ENCODE measurements at places on chromosomes 6 and 20. TPM values are rescaled to one million over a fixed set of nuclear protein-coding genes. Genes with fewer than 3 reads are reported as not detected.
A peak's percentile ranks its signal among the peaks of the same experiment; 100 is the strongest.

DNA sequence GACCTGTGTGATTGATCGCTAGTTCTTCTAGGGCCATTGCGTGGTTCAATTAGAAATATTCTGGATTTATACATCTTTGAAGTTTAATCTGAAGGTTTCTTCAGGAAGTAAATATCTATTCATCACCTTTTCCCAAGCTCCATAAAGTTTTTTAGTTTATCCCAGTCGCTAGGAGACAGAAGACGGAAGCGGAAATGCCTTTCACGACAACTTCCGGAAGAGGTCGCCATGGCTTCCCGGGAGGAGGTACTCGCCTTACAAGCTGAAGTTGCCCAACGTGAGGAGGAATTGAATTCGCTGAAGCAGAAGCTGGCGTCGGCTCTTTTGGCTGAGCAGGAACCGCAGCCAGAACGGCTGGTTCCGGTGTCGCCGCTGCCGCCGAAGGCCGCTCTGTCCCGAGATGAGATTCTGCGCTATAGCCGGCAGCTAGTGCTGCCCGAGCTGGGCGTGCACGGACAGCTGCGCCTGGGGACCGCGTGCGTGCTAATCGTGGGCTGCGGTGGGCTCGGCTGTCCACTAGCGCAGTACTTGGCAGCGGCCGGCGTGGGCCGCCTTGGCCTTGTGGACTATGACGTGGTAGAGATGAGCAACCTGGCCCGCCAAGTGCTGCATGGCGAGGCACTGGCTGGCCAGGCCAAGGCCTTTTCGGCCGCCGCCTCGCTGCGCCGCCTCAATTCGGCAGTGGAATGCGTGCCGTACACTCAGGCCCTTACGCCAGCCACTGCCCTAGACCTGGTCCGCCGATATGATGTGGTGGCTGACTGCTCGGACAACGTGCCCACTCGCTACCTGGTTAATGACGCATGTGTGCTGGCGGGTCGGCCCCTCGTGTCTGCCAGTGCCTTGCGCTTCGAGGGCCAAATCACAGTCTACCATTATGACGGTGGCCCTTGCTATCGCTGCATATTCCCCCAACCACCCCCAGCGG lies at the start of gene MOCS3:
TSS of gene MOCS3 (plus strand) at position 204 of the 928 bp plus-strand sequence. CDS start at position 229, 25 bp downstream.
- peak within 1 kb of the TSS; percentile 99 for H3K27ac ChIP-seq
- H3K4me1 ChIP-seq = peaks cover 14% of the 10 kb centered on the region
- H3K27me3 ChIP-seq = no peaks in the 10 kb centered on the region
- peaks cover 33% of the 10 kb centered on the region for H3K36me3 ChIP-seq
- peak within 1 kb of the TSS; percentile 75 for H3K4me3 ChIP-seq

The ERVFRD-1 gene
- not detected for total RNA-seq

The CST1 gene
- not detected for total RNA-seq

DNA sequence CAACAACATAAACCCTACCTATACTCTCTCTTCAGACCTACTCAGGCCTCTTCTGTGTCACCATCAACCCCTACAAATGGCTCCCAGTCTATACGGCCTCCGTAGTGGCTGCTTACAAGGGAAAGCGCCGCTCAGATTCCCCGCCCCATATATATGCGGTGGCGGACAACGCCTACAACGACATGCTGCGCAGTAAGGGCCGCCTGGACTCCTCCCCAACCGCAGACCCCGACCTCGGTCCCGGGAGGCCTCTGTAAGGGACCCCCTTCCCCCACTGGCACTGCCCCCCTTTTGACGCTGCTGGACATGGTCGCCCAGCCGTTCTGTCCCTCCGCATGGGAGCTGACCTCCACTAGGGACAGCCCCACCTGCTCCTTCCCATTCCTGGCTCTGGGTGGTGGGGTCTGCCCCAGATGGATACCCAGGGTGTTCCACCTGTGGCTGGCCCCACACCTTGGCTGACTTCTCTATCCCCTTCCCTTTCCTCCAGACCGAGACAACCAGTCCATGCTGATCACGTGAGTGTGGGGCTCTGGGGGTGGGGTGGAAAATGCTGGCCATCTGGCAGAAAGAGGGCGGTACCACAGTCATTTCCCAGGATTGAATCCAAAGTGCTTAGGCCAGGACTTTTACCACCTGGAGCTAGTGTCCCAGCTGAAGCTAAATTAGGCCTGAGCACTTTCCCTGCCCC lies 25.0 kb downstream of the MYH7B start:
- no peaks in the 10 kb centered on the region for H3K36me3 ChIP-seq
- DNase-seq = no peak
- no peak overlapping the region for H3K4me3 ChIP-seq
- H3K4me1 ChIP-seq = peaks cover 5% of the 10 kb centered on the region
- H3K27me3 ChIP-seq = peaks cover 10% of the 10 kb centered on the region

DNA sequence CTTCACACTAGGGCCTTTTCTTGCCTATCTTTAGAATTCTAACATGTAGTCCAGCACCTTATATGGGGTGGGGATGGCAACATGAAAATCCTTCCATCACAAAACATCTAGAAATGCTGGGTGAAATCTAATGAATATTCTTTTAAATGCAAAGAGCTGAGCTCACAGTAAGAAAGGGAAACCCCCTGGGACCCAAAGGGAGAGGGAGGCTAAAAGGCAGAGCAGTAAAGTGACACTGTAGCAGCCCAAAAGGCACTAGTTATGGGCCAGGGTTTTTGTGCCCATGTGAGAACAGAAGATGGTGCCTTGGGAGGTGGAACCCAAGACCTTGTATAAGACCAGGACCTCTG lies 66.7 kb downstream of the TRAM2 start:
- H3K27me3 ChIP-seq = no peaks in the 10 kb centered on the region
- peaks cover 79% of the 10 kb centered on the region for H3K4me1 ChIP-seq
- no peak for DNase-seq

GRCh38 chr6:88704980-88705379 lies 258.4 kb downstream of the RNGTT start:
- no peaks in the 10 kb centered on the region for H3K27me3 ChIP-seq
- H3K27ac ChIP-seq = no peak overlapping the region
- no peaks in the 10 kb centered on the region for H3K4me1 ChIP-seq
- H3K4me3 ChIP-seq = no peak overlapping the region
- H3K36me3 ChIP-seq = 0 out of 2 replicates have a peak, but pooled peaks cover 3% of the 10 kb centered on the region

DNA sequence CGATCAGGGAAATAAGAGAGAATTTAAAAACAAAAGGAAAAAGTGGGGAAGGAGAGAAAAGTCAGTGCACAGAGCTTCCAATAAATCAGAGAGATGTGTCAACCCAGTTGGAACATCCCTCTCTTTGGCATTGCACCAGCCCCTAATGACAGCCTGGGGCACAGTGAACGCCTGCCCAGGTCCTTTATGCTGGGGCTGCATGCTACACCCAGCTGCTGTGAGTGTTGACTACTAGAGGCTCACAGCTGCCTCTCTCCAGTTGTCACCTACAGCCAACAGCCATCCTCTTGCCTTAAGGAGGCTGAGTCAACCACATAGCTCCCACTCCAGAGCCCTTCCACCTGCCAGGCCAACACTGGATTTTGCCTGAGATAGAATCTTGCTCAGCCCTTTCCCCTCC lies 19.0 kb downstream of the OR2H2 start:
- DNase-seq = no peak
- no peak overlapping the region for H3K4me3 ChIP-seq
- H3K4me1 ChIP-seq = no peaks in the 10 kb centered on the region
- no peak overlapping the region for H3K27ac ChIP-seq
- no peaks in the 10 kb centered on the region for H3K27me3 ChIP-seq
- H3K36me3 ChIP-seq = no peaks in the 10 kb centered on the region

DNA sequence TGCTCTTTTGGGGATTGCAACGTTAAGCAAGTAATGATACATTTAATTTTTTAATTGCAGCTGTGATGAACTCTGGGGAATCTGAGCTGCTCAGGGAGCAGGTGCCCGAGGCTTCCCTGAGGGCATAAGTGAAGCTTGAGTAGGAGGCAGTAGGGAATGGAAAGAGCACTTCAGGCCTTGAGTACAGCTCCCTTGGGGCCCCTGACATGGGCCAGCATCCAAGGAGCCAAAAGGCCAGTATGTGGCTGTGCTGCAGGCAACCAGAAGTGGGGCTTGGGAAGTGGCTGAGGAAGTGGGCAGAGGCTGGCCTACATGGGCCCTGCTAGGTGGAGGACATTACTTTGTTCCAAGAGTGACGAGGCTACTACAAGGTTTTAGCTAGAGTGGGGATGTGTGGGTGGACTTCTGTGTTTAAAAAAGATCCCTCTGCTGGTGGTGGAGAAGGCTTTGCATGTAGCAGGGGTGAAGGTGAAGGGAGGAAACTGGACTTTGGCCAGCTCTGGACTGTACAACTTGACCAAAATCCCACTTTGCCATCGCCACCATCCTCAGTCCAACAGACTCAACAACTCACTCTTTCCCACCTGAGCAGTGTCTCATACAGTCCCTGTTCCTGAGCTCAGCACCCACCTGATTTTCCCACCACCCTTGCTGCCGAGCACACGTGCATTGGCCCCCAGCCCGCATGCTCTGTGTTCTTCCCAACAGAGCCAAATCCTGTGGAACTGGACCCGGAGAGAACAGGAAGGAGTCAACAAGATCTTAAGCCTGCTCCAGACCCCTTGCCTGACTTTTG lies 10.9 kb upstream of the ZNF831 start:
- no peak for DNase-seq
- H3K4me3 ChIP-seq = no peak overlapping the region
- no peak overlapping the region for H3K27ac ChIP-seq
- H3K27me3 ChIP-seq = peaks cover 8% of the 10 kb centered on the region
- H3K36me3 ChIP-seq = no peaks in the 10 kb centered on the region
- H3K4me1 ChIP-seq = no peaks in the 10 kb centered on the region

DNA sequence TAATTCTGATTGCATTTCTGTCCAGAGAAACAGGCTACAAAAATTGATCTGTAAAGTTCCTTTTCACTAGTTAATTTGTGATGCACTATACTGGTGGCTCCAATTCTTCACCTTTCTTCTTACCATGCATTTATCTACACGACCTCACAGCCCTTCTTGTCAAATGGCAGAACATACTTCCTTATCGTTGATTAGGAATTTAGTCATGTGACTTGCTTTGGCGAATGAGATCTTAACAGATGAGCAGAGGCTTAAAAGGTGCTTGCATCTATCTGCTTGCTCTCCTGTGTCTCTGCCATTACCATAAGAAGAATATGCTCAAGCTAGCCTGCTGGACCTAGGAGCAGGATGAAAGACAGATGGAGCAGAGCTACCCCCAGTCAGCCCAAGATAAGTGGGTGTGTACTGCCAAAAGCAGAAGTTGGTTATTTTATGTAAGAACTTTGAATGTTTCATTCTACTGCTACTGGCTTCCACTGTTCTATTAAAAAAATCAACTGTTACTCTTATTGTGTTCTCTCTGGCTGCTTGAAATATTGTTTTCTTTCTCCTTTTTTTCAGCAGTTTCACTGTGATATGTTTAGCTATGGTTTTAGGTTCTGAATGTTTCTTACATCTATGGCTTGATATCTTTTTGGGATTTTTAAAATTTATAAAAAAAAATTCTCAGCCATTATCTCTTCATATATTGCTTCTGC lies 40.2 kb upstream of the RBM24 start:
- no peaks in the 10 kb centered on the region for H3K4me1 ChIP-seq
- DNase-seq = no peak
- H3K27me3 ChIP-seq = no peaks in the 10 kb centered on the region
- no peaks in the 10 kb centered on the region for H3K36me3 ChIP-seq

DNA sequence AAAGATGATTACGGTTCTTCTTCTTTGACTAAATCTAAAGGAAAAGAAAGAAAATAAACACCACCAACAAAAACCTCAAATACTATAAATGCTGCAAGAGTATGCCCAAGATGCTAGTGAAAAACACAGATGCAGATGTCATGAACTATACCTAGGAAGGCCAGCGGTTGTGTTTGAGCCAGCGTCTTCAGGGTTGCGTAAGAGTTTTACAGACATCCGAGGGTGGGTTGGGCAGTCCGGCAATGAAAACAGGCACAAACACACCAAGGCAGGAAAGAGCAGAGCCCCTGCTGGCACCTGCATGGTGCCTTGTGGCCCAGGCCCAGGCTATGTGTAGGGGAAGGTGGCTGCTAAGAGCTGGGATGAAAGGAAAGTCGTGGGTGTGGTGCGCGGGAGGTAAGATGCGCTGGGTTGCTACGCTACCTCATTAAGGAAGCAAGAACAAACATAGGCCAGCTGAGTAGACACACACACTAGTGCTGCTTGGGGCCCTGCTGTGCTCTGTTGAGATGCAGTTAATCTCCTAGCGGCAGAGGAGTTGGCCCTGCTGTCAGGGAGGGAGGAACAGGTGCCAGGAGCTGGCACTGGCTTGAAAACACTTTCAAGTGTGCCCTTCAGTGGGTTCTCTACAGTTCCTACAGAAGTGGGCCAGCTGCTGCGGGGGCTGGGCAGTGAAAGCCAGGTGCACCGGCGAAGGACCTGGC lies 170.2 kb upstream of the PLN start:
- no peak overlapping the region for H3K27ac ChIP-seq
- H3K4me1 ChIP-seq = no peaks in the 10 kb centered on the region
- DNase-seq = no peak
- no peaks in the 10 kb centered on the region for H3K36me3 ChIP-seq
- H3K27me3 ChIP-seq = no peaks in the 10 kb centered on the region

- no peaks in the 10 kb centered on the region for H3K27me3 ChIP-seq
- no peak overlapping the region for H3K27ac ChIP-seq
- no peaks in the 10 kb centered on the region for H3K36me3 ChIP-seq
- no peaks in the 10 kb centered on the region for H3K4me1 ChIP-seq
Observed at GRCh38 chr6:91716361-91716760, 1129.5 kb upstream of the MAP3K7 start.

The BPHL gene
- 16.8 TPM for total RNA-seq

DNA sequence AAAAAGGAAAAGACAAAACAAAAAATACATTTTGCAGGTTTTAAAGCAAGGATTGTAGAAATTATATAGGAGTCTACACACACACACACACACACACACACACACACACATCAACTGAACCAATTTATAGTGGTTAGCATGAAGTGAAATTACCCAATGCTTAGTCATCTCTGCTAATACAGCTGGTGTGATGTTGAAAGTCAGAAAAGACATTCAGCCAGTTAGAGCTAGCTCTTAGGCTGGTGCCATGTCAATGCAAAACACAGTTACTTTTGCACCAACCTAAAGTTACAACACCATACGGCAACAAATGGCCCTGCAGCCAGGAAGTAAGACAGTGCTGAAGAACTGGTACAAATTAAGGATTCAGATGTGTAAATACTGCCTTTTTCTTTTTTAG lies 15.2 kb downstream of the FAM210B start:
- no peak overlapping the region for H3K27ac ChIP-seq
- DNase-seq = no peak
- H3K4me1 ChIP-seq = 0 out of 2 replicates have a peak, but pooled peaks cover 3% of the 10 kb centered on the region

GRCh38 chr6:31498748-31499147 lies 803 bp downstream of the MICB start:
- no peak for DNase-seq
- no peak overlapping the region for H3K27ac ChIP-seq
- no peak overlapping the region for H3K4me3 ChIP-seq
- H3K36me3 ChIP-seq = peaks cover 10% of the 10 kb centered on the region
- H3K27me3 ChIP-seq = no peaks in the 10 kb centered on the region
- peaks cover 22% of the 10 kb centered on the region for H3K4me1 ChIP-seq

DNA sequence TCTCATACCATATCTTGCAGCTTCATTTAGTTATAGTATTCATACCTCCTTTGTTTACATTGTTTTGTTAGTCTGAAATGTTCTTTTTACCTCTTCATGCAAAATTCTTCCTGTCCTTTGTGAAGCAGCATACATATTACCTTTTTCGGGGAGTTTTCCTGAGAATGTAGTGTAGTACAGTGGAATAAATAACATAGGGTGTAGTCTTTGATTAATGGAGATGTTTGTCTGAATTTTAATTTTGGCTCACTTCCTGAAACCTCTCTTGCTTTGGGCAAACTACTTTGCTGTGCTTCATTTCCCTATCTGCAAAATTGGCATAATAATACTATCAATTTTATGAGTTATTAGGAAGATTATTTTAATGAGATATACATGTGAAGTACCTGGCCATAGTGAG lies 5.6 kb downstream of the MACROD2 start:
- H3K36me3 ChIP-seq = no peaks in the 10 kb centered on the region
- no peak overlapping the region for H3K27ac ChIP-seq
- DNase-seq = no peak
- H3K4me1 ChIP-seq = no peaks in the 10 kb centered on the region

Measured in SJSA1 (cell line).